ENCODE measurements at places on chromosomes 13 and 19.

- DNase-seq = no peak
Measured at GRCh38 chr19:36797786-36798108, 25.1 kb upstream of the ZNF850 start.

- no peak for DNase-seq
Measured at GRCh38 chr13:95352486-95352885, 51.2 kb upstream of the ABCC4 start.

DNA sequence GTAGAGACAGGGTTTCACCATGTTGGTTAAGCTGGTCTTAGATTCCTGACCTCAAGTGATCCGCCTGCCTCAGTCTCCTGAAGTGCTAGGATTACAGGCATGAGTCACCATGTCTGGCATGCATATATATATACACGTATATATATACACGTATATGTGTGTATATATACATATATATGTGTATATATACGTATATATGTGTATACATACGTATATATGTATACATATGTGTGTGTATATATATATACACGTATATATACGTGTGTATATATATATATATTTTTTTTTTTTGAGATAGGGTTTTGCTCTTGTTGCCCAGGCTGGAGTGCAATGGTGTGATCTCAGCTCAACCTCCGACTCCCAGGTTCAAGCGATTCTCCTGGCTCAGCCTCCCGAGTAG is 11.9 kb downstream of the DNMT1 start:
- no peak for DNase-seq

GRCh38 chr19:46624958-46625661 is at the start of gene PTGIR:
TSS of gene PTGIR (minus strand) at chr19:46625089. CDS start at chr19:46624225, 864 bp downstream.
- no peak for DNase-seq

DNA sequence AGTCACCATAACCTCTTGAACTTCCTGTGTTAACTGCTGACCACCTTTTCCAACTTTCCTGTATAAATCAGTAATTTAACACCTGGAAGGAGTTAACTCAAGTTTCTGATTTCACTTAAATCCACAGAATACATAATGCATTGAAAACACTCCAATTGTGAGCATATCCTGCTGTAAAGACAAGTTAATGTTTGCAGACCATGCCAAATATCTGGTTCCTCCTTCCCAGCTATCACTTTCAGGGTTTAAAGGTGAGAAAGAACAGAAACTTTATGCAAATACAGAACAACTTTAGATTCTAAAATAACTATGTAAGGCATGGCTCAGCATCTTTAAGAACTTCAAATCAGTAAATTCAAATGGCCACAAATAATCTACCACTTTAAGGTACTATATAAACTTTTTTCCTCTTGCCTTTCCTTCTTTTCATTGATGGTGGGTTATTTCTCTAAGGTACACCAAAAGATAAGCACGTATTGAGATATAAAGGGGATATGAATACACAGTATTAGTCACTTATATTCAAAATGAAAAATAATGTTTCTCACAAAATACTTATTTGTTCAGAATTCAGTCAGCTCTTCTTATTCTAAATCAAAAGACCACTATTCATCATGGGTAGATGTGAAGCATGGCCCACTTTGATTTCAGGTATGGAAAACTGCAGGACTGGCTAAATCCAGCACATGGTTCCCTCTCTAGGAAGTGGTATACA is 6.6 kb upstream of the TPTE2 start:
- DNase-seq = no peak

- no peak for DNase-seq
Measured at GRCh38 chr13:72760189-72760588, 21.5 kb downstream of the DIS3 start.

DNA sequence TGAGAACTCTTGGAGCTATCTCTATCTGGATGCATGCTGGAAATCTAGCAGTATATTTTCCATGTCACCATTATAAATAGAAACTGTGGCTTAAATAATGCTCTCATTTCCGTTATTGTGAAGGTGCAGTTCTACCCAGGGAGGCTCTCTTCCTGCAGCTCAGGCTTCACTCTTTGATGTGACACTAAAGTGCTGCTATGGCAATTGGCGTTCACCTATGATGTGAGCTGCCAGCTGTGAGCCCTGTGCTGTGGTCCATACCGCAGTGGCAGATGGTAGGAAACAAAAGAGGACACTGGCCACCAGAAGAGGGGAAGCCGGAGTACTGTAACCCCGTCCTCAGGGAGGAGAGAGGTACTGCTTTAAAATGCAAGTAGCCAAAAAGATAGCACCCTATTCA is 40.6 kb upstream of the ZNF681 start:
- DNase-seq = peak; percentile 12

GRCh38 chr19:53130506-53130905 is 2.2 kb downstream of the ZNF415 start:
- DNase-seq = no peak

DNA sequence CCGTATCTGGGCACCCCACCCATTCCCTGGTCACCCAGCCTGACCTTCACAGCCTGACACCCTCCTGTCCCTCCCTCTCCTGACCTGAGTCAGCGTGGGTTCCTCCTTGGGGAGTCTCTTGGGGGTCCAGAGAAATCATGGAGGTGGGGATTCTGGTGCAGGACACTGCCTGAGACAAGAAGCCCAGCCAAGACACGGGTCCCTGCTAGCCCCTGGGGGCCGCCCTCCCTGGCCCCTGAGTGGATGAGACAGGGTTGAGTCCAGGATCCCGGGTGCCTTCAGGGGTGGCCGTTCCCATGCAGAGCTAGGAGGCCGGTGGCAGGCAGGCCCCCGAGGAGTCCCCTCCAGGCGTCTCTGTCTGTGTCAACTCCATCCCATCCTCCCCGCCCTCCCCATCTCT is 1.6 kb downstream of the MAP2K7 start:
- no peak for DNase-seq

GRCh38 chr19:1884291-1884718 is 991 bp downstream of the ABHD17A start:
- peak; percentile 35 for DNase-seq

- no peak for DNase-seq
Measured at GRCh38 chr13:45876781-45877180, 25.2 kb upstream of the SIAH3 start.

DNA sequence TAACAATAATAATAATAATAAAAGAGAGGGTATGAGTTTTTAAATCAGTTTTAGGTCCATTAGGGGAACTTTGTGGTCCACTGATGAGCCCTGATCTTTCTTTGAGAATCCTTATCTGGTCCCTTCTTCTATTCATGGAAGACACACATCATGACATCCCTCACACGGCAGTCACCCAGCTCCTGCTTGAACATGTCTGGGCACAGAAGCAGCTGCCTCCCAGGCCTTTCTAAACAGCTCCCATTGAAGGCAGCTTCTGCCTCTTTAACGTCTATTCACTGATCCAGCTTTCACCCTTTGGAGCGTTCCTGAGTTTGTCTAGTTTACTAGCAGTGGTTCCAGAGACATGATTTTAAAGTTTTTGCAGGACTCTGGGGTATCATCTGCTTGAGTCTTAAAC is 42.6 kb upstream of the STK24 start:
- DNase-seq = no peak

DNA sequence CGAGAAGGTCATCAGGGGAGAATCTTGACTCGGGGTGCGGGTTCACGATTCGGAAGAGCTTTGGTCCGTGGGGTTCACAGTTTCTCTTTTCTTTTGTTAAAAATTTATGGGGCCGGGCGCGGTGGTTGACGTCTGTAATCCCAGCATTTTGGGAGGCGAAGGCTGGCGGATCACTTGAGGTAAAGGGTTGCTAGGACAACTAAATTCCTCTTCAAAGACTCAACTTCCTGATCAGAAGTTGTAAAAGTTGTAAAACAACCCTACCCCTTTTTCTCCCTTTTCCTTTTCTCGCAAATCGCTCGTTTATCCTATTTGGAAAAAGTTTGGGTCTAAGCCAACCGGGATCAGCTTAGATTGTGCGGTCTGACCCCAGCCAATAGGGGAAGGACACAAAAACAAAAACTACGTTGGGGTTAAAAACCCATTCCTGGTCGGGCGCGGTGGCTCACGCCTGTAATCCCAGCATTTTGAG is 673 bp downstream of the ZNF486 start:
- no peak for DNase-seq

DNA sequence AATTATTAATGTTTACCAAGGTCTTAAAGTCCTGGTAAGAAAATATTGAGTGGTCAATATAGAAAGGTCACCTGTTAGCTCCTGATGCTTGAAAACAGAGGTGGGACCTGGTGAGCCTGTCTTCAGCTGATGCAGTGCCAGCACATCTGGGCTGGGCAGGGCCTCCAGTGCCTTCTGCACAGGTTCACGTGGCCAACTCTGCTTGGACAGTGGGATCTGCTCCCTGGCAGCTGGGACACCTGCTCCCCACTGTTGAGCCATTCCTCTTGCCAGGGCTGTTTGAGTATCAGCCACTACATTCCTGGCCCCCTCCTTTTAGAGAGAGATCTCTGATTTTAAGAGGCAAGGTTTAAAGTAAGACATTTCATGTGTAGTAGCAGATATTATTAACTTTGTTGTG is 135.0 kb downstream of the TM9SF2 start:
- DNase-seq = no peak

DNA sequence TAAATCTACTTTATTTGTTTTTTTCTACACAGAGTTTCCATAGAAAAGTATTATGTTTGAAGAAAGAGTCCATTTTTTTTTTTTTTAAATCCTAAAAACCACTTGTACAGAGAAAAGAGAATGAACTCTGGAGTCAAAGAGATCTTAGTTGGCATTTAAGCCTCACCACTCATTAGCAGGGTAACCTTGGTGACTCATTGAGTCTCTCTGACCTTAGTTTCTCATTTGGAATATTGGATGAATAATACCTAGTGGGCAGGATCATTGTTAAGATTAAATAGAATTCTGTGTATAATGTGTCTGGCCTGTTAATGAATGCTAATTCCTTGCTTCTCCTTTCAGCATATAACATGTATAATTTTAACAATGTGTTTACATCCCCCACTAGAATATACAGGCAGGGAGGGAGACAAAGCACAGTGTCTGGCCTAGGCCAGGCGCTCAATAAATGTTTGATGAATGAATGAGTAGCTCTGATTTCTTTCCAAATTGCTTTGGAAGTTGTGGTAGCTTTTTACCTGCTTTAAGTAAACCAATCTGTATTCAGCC is 48.7 kb upstream of the MYCBP2 start:
- DNase-seq = no peak

DNA sequence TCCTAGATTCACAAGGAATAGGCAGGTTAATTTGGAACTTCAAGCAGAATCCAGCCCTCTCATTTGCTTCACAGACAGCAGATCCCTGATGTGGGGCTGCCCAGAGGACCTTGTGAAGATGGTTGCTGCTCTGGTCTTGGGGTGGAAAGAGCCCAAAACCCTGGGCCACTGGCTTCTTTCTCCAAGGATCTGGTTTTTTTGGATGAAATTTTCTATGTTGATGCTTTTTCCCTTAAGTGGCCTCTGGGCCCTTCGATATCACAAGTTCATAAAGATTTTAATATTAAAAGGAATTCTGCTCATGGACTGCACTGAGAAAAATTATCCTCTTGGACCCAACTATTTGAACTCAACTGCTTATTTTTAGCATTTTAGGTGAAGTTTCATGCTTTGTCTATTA is 421.1 kb downstream of the KLF5 start:
- no peak for DNase-seq

- peak; percentile 91 for DNase-seq
Measured at GRCh38 chr13:102800145-102801041, 1.5 kb downstream of the BIVM start.

GRCh38 chr19:390386-391206 is 18.4 kb downstream of the C2CD4C start:
- no peak for DNase-seq

DNA sequence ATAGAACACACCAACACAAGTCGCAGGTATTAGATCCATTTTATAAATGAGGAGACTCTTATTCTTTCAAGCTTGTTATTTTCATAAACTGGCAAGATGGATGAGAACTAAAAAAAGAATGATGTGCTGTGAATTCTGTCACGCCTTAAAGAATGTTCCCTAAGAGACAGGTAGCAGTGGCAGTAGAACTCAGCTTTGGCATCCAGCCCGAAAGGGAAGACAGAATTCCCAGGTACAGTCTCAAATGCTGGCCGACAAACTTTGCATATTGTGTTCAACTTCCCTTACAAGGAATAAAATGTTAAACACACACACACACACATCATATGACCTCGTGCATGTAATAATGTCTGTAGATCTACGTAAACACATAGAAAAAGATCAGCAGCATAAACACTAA is 3.2 kb downstream of the TMEM272 start:
- DNase-seq = no peak

GRCh38 chr19:16067205-16067938 is 8.9 kb upstream of the TPM4 start:
- no peak for DNase-seq

GRCh38 chr19:54459282-54460229 is 4.0 kb downstream of the LENG9 start:
- DNase-seq = no peak

DNA sequence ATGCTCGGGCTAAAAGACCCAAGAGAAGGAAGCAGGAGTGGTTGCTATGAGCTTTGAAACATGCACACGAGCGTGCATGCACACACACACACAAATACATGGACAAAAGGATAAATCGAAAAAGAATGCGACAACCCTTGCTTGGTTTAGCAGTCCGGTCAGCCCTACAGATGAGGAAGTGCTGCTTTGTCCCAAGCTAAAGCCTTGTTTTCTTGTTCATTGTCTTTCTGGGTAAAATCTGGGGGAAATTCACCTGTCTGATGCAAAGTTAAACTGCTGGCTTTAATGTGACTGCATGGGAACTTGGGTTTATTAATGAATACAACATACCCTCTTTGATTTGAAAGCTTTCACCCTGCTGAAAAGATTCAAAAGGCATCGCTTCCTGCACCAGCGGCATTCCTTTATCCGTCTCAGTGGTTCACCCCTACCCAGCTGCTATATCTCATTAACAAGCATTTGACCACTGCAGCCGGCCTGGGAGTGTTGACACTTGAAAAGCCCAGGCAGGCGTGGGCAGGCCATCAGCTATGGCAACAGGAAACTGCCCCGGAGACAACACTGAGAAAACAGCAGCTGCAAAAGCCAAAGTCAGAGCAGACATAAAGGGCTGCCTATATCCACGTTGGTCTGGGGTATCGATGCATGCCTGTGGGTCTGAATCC is 301.7 kb downstream of the NDFIP2 start:
- DNase-seq = no peak

GRCh38 chr13:32391101-32391619 is 36.8 kb downstream of the N4BP2L1 start:
- no peak for DNase-seq

GRCh38 chr19:44567745-44568144 is 38.3 kb upstream of the CEACAM20 start:
- DNase-seq = no peak

DNA sequence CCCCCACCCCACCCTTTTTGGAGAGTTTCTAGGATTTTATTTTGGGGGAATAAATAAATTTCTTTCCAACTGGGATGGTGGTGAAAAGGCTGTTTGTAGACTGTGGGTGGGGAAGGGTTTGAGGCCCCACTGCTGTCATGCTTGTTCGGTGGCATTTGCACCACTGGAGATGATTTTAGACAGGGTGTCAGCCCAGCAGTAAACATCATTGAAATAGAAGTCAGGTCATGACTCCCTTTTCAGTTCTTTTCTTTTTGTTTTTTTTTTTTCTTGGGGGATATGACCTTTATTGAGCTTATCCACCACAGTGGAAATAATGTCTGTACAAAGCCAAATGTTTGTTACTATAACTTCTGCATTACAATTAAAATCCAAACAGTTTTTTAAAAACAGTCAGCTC is 14.1 kb downstream of the UBAC2 start:
- no peak for DNase-seq

- DNase-seq = no peak
Measured at GRCh38 chr19:39543477-39543857, 3.5 kb upstream of the EID2 start.
